Central memory CD4-positive, alpha-beta T cell (primary cell): ENCODE measurements at places on chromosomes 4 and X.

GRCh38 chrX:101062176-101062575, 10.3 kb upstream of the TRMT2B start:
- DNase-seq, result no peak

DNA sequence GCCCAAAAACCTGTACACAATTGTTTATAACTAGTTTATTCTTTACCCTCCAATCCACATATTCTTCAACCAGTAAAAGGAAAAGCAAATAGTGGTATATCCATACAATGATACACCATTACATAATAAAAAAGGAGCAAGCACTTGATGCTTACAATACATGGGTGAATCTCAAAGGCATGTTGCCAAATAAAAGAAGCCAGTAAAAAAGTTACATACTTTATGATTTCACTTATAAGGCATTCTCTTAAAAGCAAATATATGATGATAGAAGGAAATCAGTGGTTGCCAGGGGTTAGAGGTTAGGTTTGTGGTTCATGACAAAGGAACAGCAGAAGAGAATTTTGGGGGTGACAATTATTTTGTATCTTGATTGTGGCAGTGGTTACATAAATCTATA, 896.1 kb upstream of the LCORL start:
- DNase-seq, result no peak

DNA sequence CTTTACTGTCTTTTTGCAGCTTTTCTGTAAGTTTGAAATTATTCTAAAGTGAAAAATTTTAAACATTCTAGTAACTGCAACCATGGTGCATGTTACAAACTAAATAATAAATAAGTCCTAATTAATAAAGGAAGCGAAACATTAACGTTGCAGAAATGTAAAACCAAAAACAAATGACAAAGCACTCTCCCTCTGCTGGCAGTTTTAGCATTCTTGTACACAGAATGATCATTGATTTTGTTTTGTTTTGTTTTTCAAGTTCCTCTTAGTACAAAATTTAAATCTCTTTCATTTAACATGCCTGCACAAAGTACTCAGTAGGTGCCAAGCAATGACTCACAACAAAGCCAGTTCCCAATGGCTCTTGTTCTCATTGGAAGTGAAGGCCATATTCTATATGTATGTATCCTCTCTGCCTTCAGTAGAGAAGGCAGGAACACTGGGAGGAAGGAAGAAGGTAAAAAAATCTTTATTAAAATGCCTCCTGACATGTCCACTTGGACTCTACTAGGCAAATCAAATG, 13.7 kb upstream of the TMSB4X start:
- no peak for DNase-seq

DNA sequence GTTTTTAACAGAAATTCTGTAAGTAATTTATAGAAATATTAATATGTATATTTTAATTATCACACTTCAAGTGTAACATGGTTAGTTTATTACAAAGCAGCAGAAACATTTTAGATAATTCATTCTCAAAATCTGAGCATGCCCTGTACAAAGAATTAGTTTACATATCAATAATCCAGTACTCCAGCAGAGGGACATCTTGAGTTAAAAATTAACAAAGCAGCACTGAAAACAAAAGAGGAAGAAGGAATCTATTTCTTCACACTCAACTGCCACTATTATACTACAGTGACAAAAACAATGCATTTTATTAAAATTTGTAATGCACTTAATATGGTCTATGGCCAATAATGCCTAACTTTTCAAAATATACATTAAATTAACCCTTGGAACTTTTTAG, 179.1 kb upstream of the KLHL4 start:
- no peak for DNase-seq

GRCh38 chr4:2459589-2460349, 9.1 kb upstream of the RNF4 start:
- no peak for DNase-seq

GRCh38 chr4:108483650-108484049, 136.7 kb upstream of the RPL34 start:
- no peak for DNase-seq

GRCh38 chr4:89992744-89993143, 98.1 kb downstream of the MMRN1 start:
- no peak for DNase-seq

DNA sequence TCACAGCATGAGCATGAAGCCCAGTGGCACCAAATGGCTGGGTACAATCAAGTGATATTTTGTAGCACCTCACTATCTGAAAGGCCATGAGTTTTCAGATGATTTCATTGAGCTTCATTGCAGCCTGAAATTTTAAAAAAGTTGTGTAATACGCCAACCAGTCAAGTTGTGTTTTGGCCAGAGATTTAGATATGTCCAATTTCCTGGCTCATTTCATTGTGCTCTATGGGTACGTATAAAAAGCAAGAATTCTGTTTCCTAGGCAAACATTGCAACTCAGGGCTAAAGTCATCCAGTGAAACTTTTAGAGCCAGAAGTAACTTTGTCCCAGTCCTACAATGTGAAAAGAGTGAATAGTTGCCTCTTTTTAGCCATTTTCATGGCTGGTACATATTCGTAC, 212.5 kb downstream of the GC start:
- DNase-seq, result no peak

DNA sequence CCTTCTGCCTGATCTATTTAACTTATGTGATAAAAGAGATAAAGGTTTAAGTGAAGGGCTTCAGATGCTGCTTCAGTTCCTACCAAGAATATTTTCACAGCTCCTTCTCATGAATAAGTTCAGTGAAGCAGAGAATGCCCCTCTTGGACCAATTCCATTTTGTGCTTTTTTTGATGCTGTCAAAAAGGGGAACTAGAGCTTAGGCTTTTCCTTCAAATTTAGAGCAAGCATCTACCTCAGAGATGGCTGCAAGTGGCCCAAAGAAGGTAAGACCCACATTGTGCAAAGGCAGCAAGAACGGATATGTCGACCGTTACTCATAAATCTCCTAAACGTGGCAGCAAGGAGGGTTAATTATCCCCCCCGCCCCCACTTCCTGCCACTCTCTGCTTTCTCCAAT, 4.5 kb downstream of the CHRDL1 start:
- no peak for DNase-seq

DNA sequence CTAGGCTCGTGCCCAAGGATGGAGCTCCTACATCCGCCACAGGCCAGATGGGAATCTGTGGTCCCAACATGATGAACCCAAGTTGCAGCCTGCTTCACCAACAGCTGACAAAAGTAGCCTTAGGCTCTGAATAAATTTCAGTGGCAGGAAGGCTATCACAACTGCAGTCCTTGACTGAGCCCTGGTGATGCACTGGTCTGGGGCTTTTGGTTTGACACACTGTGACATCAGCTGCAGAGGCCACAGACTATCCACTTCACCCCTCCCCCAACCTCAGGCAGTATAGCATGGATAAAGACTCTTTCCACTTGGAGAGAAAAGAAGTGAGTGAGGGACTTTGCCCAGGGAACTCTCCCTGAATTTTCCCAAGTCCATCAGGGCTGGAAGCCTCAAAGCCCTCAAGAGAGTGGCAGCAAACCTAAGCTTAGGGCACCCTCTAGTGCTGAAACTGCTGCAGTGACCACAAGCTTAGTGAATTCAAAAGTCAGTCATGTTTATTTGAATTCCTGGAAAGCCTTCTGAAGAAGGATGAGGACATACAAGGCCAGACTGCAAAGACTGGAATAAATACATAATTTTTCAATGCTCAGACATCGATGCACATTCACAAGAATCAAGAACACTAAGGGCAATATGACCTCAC, 135.0 kb upstream of the TENT5D start:
- DNase-seq, result no peak
